ENCODE measurements at places on chromosomes 5 and 9.

DNA sequence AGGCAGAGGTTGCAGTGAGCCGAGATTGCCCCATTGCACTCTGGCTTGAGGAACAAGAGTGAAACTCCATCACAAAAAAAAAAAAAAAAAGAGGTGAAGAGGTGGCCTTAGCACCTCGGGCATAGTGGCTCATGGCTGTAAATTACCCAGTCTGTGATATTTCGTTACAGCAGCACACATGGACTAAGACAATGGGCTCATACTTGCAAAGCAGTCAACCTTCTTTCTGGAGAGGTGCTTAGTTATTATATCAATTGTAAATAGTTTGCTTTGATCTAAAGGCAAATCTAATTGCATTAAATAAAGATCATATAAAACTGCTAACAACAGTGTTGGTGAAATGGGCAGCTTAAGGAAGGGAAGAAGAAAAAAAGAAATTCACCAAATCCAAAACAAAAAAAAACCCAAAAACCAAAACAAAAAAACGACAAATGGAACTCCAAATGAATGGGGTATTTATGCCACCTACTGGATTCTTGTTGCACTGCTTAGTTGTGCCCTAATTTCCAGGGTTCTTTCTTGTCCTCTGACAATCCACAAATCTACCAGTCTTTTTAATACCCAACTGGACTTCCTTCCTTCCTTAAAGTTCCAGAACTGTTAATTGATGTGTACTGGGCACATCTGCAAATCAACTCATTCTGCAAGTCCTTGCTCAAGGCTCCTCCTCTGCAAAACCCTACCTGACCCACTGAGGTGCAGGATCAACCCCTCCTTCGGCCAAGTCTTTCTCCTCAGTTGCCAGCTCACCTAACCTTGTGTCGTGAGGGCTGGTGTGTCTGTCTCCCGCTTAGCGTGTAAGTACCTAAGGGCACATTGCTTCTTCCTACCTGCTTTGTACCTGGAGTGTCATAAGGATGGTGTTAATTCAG, 35.0 kb upstream of the DMRT1 start:
- DNase-seq: no peak

DNA sequence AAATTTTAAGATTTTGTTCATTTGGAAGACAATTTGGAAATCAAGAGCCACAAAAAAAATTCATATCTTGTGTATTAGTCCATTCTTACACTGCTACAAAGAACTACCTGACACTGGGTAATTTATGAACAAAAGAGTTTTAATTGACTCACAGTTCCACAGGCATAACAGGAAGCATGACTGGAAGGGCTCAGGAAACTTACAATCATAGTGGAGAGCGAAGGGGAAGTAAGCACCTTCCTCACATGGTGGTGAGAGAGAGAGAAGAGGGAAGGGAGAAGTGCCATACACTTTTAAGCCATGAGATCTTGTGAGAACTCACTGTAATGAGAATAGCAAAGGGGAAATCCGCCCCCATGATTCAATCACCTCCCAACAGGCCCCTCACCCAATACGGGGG, 274.4 kb downstream of the KCNN2 start:
- no peak for DNase-seq

- DNase-seq: no peak
These were observed 601.5 kb downstream of the ANXA1 start for GRCh38 chr9:73753171-73753570.

DNA sequence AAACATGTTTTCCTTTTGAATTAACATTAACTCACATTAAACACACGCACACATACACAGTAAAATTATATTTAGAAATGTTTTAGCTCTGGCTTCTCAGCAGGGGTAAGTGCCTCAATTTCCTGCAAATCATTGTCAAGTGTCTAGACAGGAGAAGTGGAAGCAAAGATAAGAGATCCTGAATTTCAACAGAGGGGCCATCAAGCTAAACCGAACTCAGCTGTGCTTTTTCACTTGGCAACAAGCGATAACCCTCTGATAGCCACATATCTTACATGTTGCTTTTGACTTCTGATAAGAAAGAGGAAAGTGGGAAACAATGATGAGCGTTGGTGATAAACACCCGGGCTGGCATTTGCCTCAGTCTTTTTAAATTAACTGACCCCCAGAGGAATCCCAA, 79.7 kb upstream of the SPDL1 start:
- DNase-seq: no peak

- no peak for DNase-seq
These were observed 77.1 kb downstream of the MRPS27 start for GRCh38 chr5:72242796-72243475.

GRCh38 chr5:158223054-158223600, 364.2 kb upstream of the CLINT1 start:
- no peak for DNase-seq

- no peak for DNase-seq
These were observed 671.0 kb downstream of the DMRTA1 start for GRCh38 chr9:23117616-23118015.

GRCh38 chr5:132814503-132815294, 1.6 kb downstream of the SOWAHA start:
- DNase-seq: no peak

GRCh38 chr5:68652534-68652965, 437.0 kb downstream of the PIK3R1 start:
- no peak for DNase-seq

DNA sequence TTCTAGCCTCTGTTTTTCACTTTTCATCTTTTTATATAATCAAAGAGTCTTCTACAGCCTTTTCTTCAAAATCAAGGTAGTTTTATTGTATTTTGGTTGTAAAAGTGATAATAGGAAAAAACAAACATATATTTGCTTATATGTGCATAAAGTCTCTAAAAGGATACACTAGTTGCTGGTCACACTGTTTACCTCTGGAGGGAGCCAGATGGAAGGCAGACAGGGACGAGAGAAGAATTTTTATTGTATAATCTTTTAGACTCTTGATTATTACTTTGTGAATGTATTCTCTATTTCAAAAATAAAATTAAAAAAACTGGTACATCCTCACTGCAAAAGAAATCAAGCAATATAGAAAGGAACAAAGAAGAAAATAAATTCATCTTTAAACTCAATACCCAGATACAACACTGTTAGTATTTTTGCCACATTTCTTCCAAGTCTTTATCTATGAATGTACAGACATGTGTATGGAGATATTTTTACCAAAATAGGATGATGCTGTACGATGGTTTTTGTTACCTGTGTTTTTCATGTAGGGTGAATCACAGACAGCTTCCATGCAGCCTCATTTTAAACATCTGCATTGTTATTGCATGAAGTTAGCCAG, 6.1 kb upstream of the RNF183 start:
- DNase-seq: no peak

Data from effector CD4-positive, alpha-beta T cell (primary cell).